ENCODE measurements at places on chromosomes 3 and 15.

- no peak for DNase-seq
These were observed 57.4 kb upstream of the TRAK1 start for GRCh38 chr3:42033741-42034140.

DNA sequence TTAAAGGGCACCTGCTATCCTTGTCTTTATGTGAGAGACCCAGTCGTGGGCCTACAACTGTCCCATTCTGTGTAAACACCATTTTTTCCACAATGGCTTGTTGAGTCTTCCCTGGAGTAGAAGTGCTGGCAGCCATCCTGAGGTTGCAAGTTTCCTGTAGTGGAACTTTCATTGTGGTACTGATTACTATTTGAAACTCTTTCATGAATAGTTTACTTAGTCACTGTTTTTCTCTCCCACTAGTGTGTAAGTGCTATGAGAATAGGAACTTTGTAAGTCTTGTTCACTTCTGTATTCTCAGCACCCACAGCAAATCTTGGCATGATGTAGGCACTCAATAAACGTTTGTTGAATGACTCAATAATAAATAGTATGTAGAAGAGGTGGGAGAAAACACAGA lies 48.6 kb downstream of the RARB start:
- DNase-seq, result no peak

GRCh38 chr3:155496206-155496605 lies 202.7 kb upstream of the STRIT1 start:
- no peak for DNase-seq

- DNase-seq, result no peak
These were observed 16.3 kb upstream of the CRTC3 start for GRCh38 chr15:90513448-90513847.

DNA sequence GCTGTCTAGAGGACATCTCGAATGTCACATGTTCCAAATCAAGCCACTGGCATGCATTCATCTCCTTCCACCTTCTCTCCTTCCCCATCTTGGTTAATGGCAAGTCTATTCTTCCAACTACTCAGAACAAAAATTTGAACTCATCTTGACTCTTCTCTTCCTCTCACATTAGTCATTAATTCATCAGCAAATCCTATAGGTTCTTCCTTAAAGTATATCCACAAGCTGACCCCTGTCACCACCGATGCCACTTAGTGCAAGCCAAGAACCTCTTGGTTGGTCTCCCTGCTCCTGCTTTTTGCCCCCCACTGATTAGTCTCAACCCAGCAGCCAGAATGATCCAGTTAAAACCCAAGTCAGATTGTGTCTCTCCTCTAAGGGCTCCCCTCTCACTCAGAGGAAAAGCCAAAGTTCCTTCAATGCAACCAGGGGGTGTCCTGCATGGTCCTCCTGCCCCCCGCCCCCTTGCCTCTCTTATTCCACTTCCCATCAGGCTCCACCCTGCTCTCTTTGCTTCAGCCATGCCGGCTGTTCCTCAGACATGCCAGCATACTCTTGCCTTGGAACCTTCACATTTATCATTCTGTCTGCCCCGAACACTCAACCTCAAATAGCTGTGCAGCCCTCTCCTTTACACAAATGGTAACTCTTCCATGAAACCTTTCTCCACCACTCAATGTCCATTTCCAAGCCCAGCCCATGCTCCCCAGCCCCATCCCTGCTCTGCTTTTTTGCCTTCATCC lies 1.0 kb upstream of the GALNT15 start:
- no peak for DNase-seq

- DNase-seq, result no peak
These were observed 58.6 kb downstream of the PIAS1 start for GRCh38 chr15:68112706-68113105.

- DNase-seq, result no peak
These were observed 115.8 kb downstream of the SRGAP3 start for GRCh38 chr3:9133656-9134055.

DNA sequence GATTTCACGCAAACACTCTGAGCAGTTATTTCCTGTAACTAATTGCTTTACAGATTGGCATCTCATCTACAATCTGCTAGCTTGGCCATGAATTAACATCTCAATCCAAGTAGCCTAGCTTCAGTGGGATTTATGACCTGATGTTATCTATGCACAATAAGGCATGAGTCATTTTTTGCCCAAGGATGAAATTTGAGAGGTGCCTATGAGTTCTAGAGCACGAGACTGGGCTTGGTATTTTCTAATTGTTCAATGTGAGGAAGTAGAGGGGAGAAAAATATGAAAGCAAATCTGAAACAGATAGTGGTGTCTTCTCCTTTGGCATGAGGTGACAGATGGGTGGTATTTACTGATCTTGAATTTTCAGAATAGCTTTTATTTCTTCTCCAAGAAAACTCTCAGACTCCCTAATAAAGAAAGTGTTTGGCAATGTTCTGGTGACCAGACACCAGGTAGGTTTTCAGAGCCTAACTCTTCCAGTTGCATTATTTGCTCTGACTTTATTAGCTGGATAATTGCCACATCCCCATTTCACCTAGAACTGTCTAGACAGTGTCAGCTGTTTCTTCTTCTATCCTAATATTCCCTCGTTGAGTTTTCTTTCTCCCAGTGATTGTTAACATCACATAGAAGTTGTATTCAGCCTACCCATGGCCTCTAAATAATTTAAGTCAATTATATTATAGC lies 301.0 kb upstream of the UMPS start:
- no peak for DNase-seq

DNA sequence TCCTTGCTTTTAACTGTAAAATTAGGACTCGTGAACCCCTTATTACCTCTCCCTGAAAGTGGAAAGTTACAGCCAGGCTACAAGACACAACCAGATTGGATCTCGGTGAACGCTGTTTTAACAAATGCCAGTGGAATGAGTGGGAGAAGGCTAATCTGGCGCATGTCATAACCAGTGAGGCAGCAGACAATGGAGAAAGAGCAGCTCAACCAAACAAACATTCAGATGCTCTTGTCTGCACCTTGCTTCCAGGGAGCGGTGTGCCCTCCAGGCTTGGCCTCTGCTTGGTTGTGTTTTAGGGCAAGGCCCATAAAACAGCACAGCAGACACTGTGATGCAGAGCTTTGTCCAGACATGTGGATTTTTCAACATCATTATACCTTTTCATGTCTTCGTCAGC lies 45.9 kb upstream of the ATP1B3 start:
- no peak for DNase-seq

DNA sequence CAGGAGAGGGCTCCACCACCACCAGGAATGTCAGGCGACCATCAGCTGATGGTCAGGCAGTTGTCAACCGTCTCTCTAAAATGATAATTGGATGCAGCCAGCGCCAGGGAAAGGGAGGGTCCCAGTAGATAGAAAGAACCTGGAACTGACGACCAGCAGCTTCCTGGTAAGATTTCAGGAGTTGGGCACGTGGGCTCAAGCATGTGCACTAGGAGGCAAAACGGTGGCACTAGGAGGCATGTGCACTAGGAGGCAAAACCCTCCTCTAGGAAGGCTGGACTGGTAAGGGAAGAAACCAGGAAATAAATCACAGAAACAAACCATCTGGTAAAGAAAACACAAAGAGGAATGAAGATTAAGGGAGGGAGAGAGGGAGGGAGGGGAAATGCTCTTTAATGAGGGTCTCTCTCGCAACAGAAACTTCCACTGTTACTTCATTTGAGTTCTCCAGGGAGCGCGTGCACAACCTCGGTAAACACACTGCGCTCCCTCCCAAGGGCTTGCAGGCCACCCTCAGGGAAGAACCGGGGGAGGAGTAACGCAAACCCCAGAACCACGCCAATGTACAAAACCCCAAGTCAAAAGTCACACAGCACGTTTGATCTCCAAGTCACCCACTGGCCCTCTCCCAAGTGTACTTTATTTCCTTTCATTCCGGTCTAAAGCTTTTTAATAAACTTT lies 116.7 kb downstream of the XXYLT1 start:
- DNase-seq, result no peak

GRCh38 chr15:85854345-85855097 lies 59.8 kb upstream of the KLHL25 start:
- DNase-seq, result no peak

- DNase-seq, result no peak
These were observed 23.6 kb upstream of the PLXNA1 start for GRCh38 chr3:126959136-126959920.

- DNase-seq, result no peak
These were observed 218.8 kb upstream of the HES1 start for GRCh38 chr3:193917158-193917557.

GRCh38 chr15:53625962-53626845 lies 133.3 kb downstream of the WDR72 start:
- no peak for DNase-seq

- DNase-seq, result no peak
These were observed 19.7 kb downstream of the SSR3 start for GRCh38 chr3:156535162-156535627.

DNA sequence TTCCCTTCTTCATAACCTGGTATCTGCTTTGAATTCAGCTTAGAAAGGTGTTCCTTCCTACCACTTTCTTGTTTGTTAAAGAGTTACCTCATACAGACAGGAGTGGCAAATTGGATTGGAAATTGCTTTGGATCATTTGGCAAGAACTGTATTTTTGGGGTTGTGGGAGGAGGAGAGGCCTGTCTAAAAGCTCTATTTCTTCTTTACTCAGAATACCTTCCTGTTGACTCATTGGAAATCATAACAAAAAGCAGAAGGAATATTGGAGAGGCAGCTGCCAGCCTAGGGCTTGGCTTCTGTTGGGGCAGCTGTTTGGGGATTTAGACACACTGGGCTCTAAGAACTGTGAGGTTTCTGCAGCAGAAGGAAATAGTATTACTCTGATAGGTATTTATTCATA lies 14.2 kb downstream of the IQGAP1 start:
- no peak for DNase-seq

DNA sequence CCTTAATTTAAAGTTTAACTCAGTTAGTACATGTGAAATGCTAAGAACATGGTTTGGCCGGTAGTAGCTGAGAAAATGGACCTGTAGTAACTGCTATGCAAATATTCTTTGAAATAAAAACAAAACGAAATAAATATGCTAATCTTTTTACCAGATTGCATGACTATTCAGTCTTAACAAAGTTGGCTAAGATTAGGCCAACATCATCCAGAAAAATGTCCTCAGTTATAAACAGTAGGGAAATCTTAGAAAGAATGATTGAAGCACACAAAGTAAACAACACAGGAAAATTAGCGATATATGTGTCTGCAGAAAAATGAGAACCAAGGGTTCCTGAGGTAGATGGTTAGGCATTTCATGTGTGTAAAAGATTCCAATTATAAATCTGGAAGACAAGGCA lies 832.1 kb downstream of the TUSC7 start:
- no peak for DNase-seq

DNA sequence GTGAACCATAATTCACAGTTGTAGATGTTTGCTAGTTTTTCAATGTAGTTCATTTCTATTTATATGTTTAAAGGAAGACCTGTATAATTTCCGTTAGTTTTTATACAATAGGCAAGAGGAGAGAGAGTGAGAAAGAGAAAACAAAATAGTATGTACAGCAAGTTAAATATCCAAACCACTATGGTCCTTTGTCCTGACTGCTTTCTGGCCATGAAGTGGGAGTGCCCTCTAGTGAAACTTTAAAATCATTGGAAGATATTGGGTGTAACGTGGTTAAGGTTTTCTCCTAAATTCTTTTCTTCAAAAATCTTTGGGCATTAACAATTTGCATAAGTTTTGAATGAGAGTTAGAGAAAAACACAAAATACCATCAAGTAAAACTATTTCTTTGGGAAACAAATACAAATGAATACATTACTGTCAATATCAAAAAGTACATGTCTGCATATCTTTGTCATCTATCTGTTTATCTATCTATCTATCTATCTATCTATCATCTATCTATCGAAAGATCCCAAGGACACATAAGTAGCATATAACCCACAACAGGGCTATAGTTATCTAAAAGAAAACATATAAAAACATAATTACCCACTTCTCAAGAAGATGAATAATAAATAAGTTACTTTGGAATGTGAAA lies 534.6 kb upstream of the ATP11B start:
- no peak for DNase-seq

DNA sequence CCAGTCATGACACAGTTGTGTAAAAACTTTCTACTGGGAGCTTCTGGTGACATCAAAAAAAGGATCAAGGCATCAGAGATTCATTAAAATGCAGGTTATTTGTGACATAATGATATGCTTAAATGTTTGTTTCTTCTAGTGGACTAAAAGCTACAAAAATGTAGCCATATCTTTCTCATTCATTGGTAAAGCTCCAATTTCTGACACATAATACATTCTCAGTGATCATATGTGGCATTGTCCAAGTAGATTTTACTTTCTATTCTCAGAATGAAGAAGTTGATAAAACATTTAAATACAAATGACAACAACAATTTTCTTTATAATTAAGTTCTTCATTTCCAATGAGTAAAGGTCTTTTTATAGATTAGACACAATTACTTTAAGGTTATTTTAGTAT lies 71.0 kb upstream of the ARHGEF26 start:
- no peak for DNase-seq

GRCh38 chr3:191139736-191140135 lies 59.3 kb upstream of the OSTN start:
- DNase-seq, result no peak

- DNase-seq, result no peak
These were observed 37.2 kb downstream of the MAGEF1 start for GRCh38 chr3:184674626-184675025.

- no peak for DNase-seq
These were observed 334.9 kb upstream of the NR2F2 start for GRCh38 chr15:95995375-95996168.

GRCh38 chr3:188097791-188098190 lies 56.2 kb upstream of the LPP start:
- DNase-seq, result no peak

- no peak for DNase-seq
These were observed 21.8 kb upstream of the ATP1B3 start for GRCh38 chr3:141854599-141854998.

DNA sequence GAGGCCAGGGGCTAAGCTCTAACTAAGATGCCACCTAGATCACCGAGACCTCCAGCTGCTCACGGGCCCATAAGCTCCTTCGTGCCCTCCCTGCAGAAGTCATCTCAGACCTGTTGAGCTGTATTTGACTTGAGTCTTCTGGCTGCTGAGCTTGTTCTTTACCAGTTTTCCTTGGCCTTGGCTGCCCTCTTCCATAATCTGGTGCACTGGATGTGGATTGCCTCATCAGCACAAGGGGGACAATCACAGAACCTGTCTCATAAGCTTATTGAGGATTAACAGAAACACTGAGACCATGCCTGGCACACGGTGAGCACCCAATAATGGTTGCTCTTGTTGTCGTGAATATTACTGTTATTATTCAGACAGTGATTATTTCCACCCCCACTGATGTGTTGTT lies 101.1 kb downstream of the EPHB1 start:
- DNase-seq, result no peak

GRCh38 chr3:148460686-148461085 lies 237.0 kb upstream of the AGTR1 start:
- no peak for DNase-seq

- DNase-seq, result no peak
These were observed 50.9 kb downstream of the PCNP start for GRCh38 chr3:101624857-101625256.

GRCh38 chr3:186281176-186281575 lies 80.9 kb downstream of the DGKG start:
- DNase-seq, result no peak

- DNase-seq, result no peak
These were observed 188.1 kb downstream of the MINAR1 start for GRCh38 chr15:79620112-79620857.

GRCh38 chr15:40061212-40061901 lies 22.4 kb upstream of the SRP14 start:
- no peak for DNase-seq

All from activated CD4-positive, alpha-beta T cell treated with anti-CD3 and anti-CD28 coated beads for 1 hour (primary cell).